Osteocyte (in vitro differentiated cells): ENCODE measurements at places on chromosomes 3 and 15.

DNA sequence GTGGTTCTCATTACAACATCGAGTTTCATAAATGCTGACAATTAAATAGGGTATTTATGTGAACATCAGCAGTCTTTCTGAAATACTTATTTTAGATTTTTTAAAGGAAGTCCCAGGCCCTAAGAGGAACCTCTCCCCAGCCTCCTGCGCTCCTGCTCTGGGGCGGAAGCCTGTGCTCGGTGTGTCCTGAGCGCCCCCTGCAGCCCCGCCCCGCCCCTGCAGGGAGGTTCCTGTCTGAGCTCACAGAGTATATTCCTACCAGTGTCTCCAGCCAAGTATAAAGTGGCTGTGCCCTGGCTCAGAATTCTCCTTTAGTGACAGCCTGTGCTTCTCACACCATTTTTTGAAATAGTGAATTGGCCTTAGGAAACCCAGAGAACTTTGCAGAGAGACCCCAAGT lies 567.9 kb downstream of the GOLGA6L6 start:
- no peak for DNase-seq

DNA sequence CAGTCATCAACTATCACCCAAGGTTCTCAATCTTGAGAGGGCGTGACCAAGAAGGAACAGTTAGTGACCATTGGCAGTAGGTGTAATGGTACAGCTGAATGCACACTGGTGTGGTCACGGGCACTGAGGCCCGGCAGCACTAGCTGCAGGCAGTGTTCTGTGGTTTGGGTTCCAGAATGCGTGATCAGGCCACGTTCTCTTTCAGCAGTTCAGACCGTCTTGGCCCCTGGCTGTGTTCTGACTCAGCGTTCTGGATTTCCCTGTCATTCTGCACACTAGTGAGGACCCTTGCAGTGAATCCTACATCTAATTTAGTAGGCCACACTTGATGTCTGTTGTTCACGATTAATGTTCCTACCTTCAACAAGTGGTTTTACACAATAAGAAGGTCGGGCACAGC lies 220.5 kb upstream of the SLCO3A1 start:
- no peak for DNase-seq

DNA sequence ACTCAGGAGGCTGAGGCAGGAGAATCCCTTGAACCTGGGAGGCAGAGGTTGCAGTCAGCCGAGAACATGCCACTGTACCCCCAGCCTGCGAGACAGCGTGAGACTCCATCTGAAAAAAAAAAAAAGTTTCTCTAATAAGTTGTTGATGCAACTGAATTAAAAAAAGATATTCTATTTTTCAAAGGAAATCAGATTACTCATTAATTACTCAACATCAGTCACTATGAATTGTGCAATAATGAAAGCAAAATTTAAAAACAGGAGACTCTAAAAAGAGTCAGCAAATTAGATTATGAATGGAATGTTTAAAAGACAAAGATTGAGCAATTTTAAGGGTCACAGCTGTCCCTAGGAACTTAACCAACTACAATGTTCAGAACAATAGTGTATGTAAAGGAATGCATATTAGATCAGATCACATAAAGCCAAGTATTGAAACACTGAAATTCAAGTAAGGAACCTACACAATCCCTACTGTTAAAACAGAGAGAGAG lies 60.2 kb upstream of the SLC4A7 start:
- no peak for DNase-seq

DNA sequence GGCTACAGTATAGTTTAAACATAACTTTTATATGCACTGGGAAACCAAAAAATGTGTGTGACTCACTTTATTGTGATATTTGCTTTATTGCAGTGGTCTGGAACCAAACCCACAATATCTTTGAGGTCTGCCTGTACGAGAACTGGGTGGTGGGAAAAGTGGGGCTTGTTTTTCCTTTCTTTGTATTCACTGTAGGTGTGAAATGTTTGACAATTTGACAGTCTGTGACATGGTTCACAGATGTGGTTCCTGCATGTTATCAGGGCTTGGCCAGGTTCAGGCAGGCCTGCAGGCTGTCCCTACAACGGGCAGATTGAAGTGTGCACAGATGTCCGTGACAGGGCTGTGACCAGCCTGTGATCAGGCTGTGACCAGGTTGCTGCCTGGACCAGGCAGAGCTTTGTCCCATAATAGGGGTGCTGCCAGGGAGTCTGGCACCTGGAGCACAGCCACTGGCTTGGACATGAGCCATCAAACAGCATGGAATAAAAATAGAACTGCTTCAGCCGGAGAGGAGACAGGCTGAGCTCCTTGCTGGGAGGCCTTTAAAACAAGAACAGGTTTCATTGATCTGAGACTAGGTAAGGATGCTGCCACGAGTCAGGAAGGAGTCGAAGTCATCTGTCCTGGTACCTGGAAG lies 61.0 kb downstream of the KLF13 start:
- DNase-seq = peak; percentile 53

DNA sequence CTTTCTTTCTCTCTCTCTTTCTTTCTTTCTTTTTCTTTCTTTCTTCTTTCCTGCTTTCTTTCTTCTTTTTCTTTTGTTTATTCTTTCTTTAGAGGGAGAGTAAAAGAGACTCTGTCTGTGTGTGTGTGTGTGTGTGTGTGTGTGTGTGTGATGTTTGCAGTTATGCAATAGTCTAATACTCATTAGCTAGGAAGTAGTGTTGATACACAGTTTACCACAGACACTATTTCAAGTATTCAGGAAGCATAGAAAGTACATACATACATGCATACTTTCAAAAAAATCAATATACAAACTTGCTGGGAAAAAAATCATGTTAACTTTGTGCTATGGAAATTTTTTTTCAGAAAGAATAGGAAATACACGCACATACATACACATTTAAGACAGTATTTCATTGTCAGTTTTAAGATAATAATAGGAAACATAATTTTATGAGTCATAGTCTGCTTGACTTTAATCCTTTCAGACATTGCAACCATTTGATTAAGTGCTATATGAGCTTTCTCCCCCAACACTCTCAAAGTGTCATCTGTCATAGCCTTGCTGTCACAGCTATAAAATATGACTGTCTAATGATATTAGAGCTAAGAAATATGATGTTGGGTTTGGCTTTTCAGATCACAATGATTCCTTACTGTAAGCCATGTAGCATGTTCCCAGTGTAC lies 74.9 kb upstream of the EPHA3 start:
- DNase-seq = no peak
